ENCODE measurements at places on chromosomes 4 and X. TPM values are rescaled to one million over a fixed set of nuclear protein-coding genes. Genes with fewer than 3 reads are reported as not detected.

DNA sequence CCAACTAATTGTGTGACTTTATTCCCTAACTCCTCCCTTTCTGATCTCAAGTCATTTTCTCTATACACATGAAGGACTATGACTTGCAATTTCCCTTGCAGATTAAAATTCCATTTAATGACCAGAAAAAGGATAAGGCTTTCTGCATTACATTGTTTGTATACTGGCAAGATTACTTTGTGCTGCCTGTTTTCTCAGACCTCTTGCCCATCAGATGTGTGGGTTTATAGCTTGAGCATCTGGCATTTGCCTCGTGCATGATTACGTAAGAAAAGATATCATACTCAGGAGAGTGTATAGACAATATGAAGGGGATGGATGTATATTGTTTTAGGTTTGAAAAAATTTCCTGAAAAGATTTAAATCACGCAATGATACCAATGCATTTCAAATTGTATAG, 593.8 kb upstream of the SLIT2 start:
- no peak for DNase-seq

GRCh38 chrX:53685711-53686110, 808 bp downstream of the HUWE1 start:
- no peak for DNase-seq

GRCh38 chr4:99855678-99856077, 38.5 kb downstream of the LAMTOR3 start:
- no peak for DNase-seq

GRCh38 chr4:3225936-3226335, 23.0 kb upstream of the MSANTD1 start:
- no peak for DNase-seq

DNA sequence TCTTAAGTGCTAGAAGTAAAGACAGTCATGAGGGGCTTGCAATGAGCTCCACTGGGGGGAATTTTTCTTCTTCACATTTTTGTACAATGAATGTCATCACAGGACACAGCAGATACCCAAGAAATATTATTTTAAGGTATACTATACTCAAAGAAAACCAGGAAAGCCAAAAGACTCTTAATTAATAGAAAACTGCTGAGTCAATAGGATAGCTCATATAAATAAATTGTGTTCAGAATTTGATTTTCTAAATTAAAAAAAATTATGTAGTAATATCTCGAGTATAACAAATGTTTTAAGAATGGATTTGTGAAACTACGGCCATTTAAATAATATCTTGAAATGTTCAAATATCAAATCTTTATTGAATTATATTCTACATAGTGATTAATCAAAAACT, 25.7 kb upstream of the CXCL8 start:
- no peak for DNase-seq

DNA sequence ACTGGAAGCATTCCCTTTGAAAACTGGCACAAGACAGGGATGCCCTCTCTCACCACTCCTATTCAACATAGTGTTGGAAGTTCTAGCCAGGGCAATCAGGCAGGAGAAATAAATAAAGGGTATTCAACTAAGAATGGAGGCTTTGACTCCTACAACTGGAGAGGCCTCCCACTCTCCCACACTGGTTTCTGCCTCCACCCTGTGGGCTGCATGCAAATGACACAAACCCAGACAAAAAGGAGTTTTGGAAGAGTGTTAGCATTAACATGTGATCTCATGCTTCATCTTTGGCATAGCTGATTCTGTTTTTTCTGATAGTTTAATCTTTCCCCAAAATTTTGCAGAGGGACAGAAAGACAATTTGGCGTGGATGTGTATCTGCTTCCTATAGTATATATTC, 80.8 kb upstream of the IQCM start:
- DNase-seq = no peak

DNA sequence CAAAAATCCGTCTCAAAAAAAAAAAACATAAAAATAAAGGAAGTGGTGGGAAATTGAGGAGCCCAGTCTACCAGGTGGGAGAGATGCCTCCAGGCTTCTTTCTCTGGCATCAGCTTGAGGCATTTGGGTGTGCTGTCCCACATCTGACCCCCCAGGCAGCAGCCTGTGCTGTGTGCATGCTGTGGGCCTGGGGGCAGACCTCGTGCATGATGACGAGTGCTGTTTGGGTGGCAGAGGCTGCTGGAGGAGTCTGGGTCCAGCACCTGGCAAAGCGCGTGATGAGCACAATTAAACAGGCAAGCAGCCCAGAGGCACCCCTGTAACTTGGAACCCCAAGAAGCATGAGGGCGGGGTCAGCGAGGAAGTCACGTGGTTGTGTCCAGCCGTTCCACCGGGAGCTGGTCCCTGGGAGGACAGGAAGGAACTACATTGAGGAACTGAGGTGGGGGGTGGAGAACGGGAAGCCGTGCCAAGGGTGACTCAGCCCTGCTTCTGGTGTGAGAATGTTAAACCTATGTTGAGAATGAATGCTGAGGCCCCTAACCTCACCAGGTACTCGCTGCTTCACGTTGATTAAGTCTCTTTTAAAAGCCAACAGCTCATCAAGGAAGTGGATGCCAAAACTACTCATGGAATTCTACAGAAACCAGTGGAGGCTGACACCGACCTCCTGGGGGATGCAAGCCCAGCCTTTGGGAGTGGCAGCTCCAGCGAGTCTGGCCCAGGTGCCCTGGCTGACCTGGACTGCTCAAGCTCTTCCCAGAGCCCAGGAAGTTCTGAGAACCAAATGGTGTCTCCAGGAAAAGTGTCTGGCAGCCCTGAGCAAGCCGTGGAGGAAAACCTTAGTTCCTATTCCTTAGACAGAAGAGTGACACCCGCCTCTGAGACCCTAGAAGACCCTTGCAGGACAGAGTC, 6.1 kb downstream of the TACC3 start:
- DNase-seq = peak; percentile 78

Gene GPR143
- total RNA-seq = not detected

Gene SLC10A4
- 0.21 TPM for total RNA-seq

Gene CDS1
- 0.11 TPM for total RNA-seq

Gene VCX2
- not detected for total RNA-seq
